ENCODE measurements at places on chromosomes 6 and 20.
A peak's percentile ranks its signal among the peaks of the same experiment; 100 is the strongest.

- DNase-seq = peak; percentile 40
Observed at GRCh38 chr6:43009124-43009523, 4.6 kb downstream of the MEA1 start.

DNA sequence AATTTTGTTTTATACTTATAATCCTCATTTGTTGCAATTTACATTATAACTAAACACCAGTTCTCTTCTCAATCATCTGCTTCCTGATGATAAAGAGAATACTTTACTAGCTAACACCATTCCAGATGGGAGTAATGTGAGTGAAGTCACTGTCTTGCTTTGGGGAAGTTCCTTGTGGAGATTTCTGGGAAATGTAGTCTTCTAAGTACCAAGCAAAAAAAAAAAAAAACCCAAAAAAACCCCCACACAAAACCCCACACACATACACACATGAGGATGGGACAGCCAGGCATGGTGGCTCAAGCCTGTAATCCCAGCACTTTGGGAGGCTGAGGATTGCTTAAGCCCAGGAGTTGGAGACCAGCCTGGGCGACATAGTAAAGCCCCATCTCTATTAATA lies 2.2 kb upstream of the SNPH start:
- no peak for DNase-seq

GRCh38 chr20:25247000-25247517 lies 826 bp upstream of the PYGB start:
- DNase-seq = peak; percentile 80

- no peak for DNase-seq
Observed at GRCh38 chr6:63640062-63640461, 4.5 kb downstream of the PHF3 start.

DNA sequence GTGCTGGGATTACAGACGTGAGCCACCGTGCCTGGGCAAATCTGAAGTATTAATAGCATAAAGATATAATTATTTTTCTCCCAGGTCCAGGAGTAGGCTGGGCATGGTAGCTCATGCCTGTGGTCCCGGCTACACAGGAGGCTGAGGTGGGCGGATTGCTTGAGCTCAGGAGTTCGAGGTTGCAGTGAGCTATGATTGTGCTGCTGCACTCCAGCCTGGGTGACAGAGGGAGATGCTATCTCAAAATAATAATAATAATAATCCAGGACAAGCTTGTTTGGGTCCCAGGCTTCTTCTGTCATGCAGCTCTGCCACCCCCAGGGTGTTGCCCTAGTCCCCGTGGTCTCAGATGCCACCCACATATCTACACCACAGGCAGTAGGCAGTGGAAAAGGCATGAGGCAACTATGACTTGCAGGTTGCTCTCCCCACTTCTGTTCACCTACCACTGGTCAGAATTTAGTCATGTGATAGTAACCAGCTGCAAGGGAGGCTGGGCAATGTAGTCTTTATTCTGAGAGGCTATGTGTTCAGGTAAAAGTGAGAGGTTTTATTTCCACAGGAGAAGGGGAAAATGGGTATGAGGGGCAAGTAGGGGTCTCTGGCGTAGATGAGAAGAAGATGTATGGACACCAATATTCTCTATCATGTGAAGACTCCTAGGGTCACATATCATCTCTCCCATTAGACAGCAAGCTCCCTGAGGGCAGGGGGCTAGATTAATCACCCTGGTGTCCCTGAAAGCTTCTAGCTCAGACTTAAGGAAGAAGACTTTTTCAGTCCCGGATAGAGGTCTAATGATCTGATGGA lies 25.7 kb downstream of the TCF15 start:
- DNase-seq = no peak

GRCh38 chr6:156832231-156832647 lies 55.1 kb downstream of the ARID1B start:
- peak; percentile 54 for DNase-seq
